LHCN-M2 (cell line): ENCODE measurements at places on chromosomes 7 and 10. TPM values are rescaled to one million over a fixed set of nuclear protein-coding genes. Genes with fewer than 3 reads are reported as not detected.

DNA sequence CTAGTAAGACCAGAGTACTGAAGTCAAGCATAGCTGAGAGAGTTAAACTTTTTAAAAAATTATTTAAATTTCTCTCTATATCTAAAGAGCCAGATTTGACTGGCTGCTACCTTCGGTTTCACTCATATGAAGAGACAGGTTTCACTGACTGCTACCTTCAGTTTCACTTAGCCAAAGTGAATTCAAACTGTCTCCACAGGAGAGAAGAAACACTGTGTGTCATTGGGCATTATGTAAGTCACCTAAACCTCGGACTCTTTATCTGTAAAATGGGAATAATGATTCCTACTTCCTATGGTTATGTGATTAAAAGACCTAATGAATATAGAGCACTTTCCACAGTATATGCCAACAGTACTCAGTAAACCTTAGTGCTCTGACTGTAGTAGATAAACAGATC is 41.6 kb upstream of the MET start:
- no peak for DNase-seq

The FAM25G gene
- total RNA-seq = not detected in 2 replicates

The ARF5 gene
- total RNA-seq = 300 and 309 TPM in 2 replicates

DNA sequence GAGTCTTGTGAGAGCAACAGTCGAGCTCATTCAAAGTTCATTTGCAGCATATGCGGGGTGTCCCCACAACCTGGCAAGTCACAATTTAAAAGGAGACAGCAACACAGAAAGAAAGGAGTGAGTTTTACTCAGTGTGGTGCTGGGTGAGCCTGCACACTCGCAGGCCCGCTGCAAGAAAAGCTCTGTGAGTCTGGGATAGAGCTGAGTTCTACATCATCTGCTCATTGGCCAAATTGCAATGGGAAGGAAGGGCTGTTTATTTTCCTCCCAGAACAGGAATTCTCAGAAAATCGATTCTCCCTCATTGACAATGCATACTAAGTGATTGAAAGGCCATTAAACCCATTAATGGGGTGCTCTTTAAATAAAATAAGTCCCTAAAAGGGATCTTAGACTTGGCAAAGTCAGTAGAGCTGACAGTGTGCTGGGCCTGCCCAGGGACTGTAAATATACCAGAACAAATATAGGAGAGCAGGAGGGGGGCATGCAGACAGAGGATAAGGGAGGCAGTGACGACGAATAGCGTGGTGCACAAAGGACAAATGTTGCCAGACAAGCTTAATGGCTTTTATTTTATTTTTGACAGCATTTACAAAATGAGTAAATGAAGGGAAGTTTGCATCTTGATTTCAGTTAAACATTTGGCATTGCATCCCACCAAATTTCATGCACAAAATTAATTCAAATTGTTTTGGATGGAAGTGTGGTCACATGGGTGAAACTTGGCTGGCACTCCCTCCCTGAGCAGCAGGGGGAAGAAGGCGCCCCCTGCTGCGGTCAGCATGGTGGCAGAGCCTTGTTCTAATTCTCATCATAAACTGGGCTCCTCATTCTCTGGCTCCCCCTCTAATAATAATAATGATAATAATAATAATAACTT is 215.7 kb downstream of the SNX10 start:
- DNase-seq = no peak

DNA sequence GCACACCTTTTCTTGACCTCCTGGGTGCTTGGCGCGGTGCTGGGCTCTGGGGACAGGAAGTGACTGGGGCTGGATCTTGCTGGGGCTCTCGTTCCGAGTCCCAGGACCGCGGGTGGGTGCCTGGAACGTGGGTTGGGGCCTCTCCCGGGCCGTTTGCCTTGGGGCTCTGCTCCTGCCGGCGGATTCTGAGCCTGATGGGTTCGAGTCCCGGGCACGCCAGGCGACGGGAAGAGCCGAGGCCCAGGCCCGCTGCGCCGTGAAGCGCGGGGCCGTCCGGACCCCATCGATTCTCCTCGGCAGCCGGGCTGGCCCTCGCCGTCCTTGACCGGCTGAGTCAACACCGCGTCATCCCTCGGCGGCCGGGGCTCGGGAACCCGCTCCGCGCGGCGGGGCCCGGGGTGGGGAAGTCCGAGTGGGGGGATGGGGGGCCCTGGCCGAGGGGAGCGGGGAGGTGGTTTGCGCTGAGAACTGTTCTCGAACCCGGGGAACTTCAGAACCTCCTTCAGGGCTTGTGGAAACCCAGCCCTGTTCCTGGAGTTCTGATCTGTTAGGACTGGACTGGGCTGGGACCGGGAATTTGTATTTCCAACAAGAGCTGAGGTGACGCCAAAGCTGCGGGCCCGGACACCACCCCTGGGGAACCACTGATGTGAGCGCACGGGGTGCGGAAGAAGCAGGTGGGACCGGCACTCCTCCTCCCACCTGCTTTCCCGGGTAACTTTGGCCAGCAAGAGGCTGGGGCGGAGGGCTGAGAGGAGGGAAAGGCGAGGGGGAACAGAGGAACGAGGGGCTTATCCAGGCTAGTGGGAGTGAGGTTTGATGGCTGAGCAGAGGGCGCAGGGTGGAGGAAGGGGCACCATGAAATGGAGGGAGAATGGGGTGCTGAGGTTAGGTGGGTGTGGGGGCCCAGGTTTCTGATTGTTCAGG is 6.2 kb downstream of the HHEX start:
- DNase-seq = no peak

DNA sequence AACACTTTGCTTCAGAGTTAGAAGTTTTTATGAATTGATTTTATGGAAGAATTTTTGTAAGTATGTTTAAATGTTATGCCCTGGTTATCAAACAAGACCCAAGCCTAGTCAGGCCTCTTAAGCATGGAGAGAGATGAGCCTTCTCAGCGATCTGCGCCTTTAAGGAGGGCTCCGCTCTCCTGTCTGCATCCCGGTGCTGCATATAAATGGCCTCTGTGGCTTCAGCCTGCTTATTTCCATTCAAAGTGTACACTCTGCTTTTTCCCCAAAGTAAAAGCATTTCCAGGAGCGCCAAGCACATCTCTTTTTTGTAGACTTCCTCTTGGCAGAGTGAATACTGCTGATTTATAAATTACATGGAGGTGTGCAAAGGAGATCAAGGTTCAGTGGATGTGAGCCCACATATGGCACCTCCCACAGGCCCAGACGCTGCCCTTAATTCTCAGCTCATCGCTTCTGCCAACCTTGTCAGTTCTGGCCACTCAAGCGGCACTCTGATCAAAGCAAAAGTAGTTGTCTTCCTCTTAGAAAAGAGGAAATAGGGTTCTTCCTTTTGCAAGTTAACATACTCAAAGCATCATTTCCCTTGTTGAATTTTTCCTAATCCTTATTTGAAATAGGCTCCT is 70.0 kb upstream of the SFMBT2 start:
- DNase-seq = no peak

DNA sequence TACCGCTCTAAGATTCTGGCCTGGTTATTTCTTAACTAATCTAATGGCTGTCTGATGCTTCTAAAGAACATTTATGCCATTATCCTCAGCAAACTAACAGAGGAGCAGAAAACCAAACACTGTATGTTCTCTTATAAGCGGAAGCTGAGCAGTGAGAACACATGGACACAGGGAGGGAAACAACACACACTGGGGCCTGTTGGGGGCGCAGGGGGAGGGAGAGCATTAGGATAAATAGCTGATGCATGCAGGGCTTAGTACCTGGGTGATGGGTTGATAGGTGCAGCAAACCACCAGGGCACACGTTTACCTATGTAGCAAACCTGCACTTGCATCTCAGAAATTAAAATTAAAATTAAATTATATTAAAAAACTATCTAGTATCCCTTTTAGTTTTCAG is 853.5 kb downstream of the GATA3 start:
- DNase-seq = no peak

- no peak for DNase-seq
Observed at GRCh38 chr7:158111906-158112570, 475.6 kb downstream of the PTPRN2 start.

DNA sequence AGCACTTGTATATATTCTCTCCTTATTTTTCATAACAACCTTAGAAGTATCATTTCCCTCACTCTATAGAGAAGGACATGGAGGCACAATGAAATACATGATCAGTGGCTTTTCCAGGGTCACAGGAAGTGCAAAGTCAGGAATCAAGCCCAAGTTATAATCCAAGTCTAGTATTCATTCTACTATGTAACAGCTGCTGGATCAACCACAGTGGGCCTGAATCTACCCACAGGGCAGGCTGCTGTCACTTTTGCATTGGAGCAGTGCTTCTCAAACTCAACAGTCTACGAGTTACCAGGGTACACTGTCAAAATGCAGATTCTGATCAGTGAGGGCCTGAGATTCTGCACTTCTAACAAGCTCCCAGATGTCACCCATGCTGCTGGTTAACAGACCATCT is 18.3 kb downstream of the ZDHHC16 start:
- peak; percentile 70 for DNase-seq

DNA sequence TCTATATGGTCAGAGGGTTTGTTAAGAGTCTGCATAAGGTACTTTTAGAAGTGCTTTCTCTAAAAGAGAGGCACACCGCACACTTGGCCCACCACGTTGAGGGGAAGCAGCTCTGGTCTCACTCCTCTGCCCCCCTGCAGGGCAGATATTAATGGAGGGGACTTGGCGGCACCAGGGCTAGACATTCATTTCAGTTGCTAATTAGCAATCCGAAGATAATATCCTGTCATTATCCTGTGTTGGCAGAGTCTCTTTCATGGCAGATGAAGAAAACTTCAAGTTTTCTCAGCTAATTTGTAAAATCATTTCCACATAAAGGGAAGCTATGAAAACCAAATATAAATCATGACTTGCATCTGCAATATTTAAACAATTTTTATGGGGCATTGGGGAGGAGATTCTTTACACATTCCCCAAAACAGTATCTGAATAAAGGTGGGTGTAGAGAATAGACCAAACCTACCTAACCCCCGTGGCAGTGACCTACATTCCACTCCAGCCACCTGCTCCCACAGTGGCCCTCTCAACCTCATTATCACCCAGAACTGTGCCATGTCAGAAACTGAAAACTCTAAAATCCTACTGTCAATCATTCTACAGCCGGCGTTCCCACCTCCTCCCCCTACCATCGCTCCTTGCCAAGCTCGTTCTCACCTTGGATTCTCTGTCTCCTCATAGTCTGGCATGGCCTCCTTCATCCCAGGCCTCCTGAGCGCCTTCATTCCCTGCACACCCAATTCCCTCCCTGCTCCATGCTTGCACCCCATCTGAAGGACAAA is 54.1 kb upstream of the STK17A start:
- no peak for DNase-seq

GRCh38 chr7:101884671-101885596 is 67.5 kb downstream of the CUX1 start:
- no peak for DNase-seq

DNA sequence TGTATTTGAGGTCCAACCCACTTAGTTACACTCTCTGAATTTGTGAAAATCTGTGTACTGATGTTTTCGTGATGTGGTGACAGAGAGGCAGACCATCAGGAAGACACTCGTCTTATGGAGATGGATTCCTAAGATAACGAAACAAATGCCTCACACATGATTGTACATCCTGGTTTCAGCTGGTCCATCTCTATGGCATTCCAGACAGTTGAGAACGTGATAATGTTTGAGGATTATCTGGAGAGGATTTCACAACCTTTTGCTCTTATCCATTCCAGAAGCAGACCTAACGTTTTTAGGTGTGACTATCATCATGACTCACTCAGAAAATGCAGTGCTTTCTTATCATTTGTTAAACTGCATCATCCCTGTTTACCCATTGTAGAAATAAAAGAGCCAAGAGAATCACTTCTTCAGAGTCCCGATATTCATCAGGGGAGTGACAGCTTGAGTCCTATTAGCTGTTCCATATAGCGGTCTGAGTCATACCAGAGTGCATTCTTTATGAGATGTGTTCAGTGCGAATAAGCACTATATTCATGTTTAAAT is 74.5 kb downstream of the BMPER start:
- DNase-seq = peak; percentile 97

GRCh38 chr10:30581779-30582380 is 47.7 kb downstream of the LYZL2 start:
- peak; percentile 46 for DNase-seq

DNA sequence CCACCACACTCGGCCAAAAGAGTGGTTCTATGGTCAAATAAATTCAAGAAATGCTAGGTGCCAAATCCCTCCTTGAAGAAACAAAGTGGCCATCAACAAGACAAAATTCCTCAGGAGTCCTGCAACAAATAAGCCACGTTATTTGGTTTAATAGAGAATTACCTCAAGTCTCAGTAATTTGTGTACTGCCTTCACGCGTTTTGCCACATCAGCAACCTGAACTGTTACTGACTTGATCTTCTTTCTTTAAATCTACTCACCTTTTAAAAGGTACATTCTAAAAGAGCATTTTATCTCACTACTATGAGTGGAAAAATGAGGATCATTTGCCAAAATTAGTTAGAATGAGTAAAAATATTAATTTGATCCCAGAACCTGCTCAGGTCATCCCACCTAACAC is 34.6 kb upstream of the LCOR start:
- no peak for DNase-seq

- no peak for DNase-seq
Observed at GRCh38 chr7:132097550-132098134, 478.6 kb downstream of the PLXNA4 start.

DNA sequence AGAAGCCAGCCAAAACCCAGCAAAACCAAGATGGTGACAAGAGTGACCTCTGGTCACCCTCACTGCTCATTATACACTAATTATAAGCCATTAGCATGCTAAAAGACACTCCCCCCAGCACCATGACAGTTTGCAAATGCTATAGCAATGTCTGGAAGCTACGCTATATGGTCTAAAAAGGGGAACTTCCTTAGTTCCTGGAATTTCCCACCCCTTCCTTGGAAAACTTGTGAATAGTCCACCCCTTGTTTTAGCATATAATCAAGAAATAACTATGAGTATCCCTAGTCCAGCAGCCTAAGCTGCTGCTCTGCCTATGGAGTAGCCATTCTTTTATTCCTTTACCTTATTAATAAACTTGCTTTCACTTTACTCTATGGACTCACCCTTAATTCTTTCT is 16.0 kb downstream of the CASP7 start:
- DNase-seq = no peak

The CTTNBP2 gene
- total RNA-seq = 7.5 and 7.6 TPM in 2 replicates

- no peak for DNase-seq
Observed at GRCh38 chr7:103996639-103997038, 7.2 kb upstream of the RELN start.

DNA sequence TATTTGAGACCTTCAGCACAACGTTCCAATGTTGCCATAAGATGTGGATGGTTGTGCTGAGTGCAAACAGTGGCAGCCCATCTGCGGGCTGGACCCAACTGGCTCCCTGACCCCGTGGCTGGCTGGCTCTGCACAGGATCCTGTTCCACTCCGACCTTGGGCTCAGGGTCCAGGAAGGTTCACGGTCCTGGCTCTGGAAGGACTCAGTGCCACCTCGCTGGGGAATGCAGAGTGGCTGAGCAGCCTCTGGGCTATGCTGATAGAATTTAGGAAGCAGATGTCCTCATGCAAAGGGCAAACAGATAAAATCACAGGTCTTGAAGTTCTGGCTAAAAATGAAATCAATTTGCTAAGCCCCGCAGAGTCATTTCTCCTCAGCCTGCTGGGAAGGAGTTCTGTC is 171.6 kb downstream of the PIP4K2A start:
- no peak for DNase-seq

- DNase-seq = peak; percentile 71
Observed at GRCh38 chr10:88923520-88923919, 29.1 kb downstream of the ACTA2 start.

GRCh38 chr7:150446288-150446938 is 4.0 kb upstream of the GIMAP8 start:
- no peak for DNase-seq

- DNase-seq = no peak
Observed at GRCh38 chr7:89308535-89308934, 513.0 kb upstream of the TEX47 start.

GRCh38 chr7:35263396-35263795 is 9.5 kb upstream of the TBX20 start:
- DNase-seq = no peak
